ENCODE measurements at places on chromosomes 16 and 17.

GRCh38 chr17:32350666-32351418 lies 885 bp downstream of the ZNF207 start:
- DNase-seq = peak; percentile 62

- DNase-seq = no peak
Measured at GRCh38 chr17:72187556-72187955, 66.7 kb downstream of the SOX9 start.

DNA sequence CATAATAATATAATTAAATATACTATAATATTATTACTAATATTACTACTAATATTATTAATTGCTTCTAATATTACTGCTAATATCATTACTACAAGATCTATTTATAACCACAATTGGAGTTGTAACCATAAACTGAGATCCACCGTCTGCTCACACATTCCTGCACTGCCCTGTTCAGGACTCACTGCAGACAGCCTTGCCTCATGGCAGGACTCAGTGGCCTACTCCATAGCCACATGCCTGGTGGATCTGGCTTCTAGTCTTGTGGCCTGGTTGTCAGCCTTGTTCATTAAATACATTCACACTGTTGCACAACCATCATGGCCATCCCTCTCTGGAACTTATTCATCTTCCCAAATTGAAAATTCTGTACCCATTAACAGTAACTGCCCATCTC lies 48.0 kb downstream of the SRL start:
- no peak for DNase-seq

GRCh38 chr16:50519001-50519400 lies 29.2 kb upstream of the NKD1 start:
- DNase-seq = no peak

DNA sequence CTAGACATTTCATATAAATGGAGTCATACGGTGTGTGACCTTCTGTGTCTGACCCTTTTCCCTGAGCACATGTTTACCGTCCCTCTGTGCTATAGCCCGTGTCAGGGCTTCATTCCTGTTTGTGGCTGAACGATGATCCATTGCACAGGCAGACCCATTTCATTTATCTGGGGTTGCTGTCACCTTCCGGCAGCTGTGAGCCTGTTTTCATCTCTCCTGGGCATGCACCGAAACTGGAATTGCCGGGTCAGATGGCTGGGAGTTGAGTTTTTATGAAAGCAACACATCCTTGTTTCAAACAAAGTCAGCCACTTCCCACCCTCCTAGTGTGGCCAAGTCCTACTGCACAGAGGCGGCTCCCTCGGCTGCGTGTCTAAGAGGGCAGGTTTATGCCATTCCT lies 25.5 kb downstream of the BAIAP2 start:
- DNase-seq = no peak

GRCh38 chr17:43694081-43694870 lies 32.6 kb upstream of the MEOX1 start:
- DNase-seq = peak; percentile 92

DNA sequence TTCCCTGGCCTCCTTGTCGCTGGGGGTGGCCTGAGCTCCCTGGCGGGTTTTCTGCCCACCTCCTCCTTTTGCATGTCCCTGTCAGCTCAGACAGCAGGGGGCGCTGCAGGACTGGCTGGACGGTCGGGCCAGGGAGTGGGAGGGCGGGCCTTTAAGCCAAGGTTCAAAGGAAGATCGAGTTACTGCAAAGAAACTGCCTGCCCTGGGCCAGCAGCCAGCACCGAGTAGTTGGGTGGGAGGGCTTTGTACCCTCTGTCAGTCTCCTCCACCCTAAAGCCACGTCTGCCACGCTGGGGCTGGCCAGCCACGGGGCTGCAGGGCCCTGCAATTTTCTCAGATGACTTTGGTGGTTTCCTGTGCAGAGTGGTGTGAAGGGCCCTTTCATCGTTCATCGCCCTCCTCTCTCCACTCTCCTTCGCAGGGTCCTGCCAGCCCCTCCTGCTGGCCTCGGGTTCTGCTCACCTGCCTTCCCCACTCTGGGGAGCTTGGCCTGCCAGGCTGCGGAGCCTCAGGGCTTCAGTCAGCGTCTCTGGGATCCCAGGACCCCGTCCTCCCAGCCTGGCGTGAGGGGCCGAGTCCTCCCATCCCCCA lies 12.3 kb downstream of the GPR142 start:
- DNase-seq = peak; percentile 92
